Lung microvascular endothelial cell (primary cell): ENCODE measurements at places on chromosomes 5 and 9.
A peak's percentile ranks its signal among the peaks of the same experiment; 100 is the strongest.

GRCh38 chr5:77718934-77719610, 57.1 kb downstream of the TBCA start:
- DNase-seq, result no peak

GRCh38 chr9:78713614-78714405, 416.9 kb downstream of the PSAT1 start:
- no peak for DNase-seq

GRCh38 chr5:41641621-41642020, 131.2 kb upstream of the PLCXD3 start:
- peak; percentile 23 for DNase-seq

DNA sequence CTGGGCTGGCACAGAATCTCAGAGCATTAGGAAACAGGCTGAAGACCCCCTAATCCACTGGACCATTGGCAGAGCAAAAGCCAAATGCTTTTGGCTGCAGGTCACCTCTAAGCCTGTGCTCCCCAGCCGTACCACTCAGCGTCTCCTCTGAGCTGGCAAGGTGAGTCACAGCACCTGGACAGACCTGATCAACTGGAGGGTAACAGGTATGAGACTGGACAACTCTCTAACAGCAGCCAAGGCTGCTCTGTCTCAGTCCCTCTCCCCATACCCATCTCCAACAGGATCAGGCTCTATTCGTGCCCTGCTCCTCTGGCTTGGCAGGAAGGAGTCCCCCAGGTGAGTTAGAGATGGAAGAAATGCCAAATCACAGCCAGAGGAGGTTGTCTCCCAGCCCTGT, 4.7 kb downstream of the GOLGA2 start:
- DNase-seq, result no peak

GRCh38 chr9:24036459-24036858, 210.4 kb upstream of the ELAVL2 start:
- DNase-seq, result no peak

DNA sequence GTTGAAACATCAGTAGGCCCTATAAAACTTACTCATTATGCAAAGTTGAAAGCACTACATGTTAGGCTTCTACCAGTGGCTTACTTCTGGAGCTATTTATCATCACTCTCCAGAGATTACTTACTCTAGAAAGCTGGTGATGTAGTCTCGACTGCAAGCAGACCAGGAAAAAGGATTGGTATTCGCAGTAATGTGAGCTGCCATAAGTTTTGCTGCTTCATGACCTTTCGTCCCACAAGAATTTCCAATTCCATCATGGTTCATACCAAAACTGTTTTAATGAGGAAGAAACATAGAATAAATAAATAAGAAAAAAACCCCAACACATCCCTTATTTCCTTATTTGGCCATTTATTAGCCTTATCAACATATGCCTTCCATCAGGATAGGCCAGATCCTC, 181.9 kb downstream of the ADAMTS6 start:
- DNase-seq, result no peak

DNA sequence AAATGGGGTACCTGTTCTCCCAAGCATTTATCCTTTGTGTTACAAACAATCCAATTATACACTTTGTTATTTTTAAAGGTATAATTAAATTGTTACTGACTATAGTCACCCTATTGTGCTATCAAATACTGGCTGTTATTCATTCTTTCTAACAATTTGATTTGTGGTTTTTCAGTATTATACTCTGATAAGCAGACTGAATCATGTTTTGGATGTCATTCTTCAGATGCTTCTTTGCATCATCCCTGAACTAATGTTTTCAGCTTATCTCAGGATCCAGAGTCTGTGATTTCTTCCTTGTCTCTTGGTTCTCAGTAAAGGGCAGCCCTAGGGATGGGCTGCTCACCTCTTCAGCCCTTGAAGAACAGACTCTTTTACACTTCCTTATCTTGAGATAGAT, 177.8 kb upstream of the SGCD start:
- DNase-seq, result no peak

- DNase-seq, result no peak
Observed at GRCh38 chr9:120436983-120437475, 142.9 kb downstream of the CDK5RAP2 start.

DNA sequence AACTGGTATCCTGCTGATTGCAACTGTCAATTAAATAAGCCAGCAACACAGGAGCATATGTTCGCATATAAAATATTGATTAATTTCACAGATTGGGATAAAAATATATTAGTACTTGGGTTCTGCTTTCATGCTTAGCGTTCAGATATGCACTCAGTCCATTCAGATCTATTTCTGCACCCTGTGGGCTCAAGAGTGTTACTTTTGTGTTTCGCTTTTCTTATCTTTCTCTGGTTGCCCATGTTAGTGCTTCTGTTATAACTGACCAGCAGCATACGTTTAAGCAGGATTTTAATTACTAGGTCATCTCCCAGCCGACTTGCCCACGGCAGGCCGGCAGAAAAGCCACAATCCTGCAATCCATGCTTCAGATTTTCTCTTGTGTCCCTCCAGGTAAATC, 289.1 kb downstream of the EBF1 start:
- no peak for DNase-seq

DNA sequence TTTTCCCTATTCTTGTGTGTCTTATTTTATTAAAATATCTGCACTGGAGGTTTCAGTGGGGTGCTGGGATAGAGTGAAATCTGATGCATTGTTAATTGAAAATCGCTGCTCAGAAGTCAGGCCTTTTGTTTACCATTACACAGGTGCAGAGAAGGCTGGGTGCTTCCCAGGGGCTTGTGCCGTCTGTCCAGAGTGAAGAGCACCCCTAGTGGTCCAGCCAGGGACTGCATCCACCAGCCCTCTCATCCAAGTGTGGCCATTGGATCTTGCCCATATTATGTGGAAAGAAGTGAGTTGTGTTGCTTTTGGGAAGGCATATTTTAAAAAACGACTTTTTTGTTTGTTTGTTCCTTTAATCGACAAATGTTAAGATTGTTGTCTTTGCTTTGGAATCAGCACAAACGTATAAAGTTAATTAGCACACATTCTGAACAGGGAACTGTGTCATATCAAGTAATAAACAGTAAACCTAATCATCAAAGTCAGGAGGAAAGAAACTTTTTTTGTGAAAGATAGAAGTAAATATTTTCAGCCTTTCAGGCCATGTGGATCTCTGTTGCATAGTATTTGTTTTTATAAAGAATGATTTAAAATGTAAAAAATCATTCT, 315.6 kb downstream of the MTRR start:
- peak; percentile 12 for DNase-seq

DNA sequence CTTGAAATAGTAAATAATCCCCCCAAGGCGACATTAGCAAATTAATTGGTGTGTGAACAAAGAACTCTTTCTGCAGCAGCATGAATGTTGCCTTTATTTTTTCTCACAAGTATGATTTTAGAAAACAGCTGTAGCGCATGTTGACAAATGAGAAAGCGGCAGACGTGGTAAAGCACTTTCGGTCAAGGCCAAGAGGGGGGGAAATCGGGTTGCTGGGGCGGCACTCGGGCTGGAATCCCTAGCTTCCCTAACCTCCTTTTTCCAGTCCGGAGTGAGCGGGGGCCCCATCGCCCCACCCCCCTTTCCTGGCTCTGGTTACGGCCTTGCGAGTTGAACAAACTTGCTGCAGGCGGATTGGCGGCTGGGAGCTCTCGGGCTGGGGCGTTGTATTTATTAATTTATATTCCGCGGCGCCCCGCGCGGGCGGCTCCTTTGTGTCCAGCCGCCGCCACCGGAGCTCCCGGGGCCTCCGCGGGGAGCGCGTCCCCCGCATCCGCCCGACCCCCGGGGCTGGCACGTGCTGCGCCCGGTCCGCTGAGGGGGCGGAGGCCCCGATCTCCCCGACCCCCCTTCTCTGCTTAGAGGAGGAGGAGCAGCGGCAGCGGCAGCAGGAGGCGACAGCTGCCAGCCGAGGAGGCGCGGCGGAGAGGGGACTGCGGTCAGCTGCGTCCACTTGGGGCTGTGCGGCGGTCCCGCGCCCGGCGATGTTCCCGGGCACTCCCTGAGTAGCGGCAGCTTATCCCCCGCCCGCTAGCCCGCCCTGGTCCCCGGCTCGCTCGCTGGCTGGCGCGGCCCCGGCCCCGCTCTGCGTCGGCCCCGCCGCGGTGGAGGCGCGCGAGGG, at the start of gene RHOBTB3:
Gene RHOBTB3 (plus strand): TSS at position 607 of the 841 bp plus-strand sequence. CDS start 347 bp downstream, outside the sequence.
- peak; percentile 74 for DNase-seq

- DNase-seq, result no peak
Observed at GRCh38 chr5:59257488-59258400, 635.8 kb downstream of the PDE4D start.

GRCh38 chr5:133370904-133371303, 241.4 kb downstream of the FSTL4 start:
- no peak for DNase-seq

DNA sequence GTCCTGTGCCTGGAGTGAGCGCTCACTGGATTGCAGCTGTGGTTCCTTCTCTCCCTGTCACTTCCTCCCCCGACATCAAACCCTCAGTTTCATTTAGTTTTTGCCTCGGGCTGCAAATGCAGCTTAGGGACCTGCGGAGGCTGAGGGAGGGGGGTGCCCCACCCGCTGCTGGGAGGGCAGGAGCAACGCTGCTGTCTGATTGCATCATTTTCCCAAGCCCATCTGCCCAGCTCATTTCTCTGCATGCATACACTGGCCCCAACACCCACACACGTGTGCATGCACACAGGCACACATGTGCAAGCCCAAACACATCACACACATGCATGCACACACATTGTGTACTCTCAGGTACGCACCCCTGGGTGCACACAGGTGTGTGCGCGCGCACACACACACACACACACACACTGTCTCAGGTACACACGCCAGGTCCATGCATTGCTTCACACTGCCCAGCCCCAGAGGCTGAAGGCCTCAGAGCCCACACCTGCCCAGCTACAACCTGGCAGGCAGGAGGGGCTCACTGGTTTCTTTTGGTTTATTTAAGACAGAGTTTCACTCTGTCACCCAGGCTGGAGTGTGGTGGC, 3.4 kb downstream of the ASS1 start:
- no peak for DNase-seq

GRCh38 chr5:166602271-166602670, 1689.2 kb upstream of the WWC1 start:
- no peak for DNase-seq

- no peak for DNase-seq
Observed at GRCh38 chr5:41065691-41066335, 5.3 kb downstream of the MROH2B start.

DNA sequence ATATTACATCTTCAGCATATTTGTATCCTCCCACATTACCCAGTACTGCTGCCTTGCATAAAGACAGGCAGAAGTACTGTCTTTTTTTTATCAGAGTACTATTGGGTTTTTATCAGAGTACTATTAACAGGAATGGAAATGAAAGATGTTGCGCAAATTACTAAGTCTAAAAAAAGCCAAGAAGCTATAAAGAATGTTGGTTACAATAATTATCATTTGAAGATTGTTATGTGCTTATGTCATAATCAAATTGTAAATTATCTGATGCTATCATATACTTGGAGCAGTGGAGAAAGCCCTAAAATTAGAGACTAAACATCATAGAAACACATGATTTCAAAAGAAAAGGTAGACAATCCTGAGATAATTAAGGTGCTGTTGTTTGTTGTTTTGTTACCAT, 188.8 kb downstream of the CCDC192 start:
- no peak for DNase-seq

DNA sequence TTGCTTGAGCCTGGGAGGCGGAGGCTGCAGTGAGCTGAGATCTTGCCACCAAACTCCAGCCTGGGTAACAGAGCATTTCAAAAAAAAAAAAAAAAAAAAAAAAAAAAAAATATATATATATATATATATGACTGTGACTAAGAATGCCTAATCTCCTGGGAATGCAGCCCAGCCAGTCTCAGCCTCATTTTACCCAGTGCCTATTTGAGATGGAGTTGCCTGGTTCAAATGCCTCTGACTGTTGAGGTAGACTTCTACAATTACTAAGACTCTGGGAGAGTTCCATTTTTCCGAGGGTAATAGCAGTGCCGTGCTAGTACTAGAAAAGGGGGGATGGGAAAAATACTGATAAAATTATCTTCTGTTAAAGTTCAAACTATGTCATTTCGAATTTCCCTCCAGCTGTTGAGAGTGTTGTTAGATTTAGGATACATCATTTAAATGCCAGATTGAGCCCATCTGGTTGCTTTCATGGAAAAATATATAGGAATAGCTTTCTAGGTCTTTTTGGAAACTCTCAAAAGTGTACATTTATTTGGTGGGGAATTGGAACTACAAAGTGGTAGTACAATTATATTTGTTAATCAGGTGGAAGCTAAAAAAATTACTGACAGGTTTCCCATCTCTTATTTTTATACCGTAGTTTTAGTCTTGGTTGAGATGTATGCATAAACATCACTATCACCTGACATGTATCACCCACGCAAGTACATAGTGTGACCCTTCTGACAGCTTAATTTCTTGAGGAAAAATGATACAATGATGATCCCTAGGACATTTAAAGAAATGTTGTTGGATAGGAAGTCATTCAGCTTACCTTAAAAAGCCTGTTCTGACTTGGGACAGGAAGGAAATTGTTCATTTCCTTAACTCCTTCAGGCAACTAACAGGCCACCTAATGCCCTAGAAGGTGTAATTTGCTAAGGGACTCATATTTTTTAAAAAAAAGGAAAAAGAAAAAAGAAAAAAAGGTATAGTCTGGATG, 214.9 kb downstream of the ADAMTSL1 start:
- peak; percentile 49 for DNase-seq

- DNase-seq, result peak; percentile 62
Observed at GRCh38 chr5:147223948-147224791, 10.7 kb upstream of the STK32A start.

DNA sequence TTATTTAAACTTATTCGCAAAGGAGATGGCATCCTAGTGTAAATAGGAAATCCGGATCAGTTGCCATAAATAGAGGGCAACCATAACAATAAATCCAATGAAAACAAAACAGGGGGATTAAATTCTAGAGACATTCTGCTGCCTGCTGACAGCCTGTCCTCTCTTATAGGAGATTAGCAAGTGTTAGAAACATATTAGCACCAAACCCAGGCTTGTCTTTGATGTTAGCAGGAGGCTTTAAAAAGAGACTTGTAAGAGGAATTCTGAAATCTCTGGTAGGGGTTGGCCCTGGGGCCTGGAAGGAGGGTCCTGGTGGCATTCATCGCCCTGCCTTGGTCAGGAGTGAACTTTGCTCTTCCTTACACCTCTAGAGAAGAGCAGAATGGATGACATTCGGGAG, 21.6 kb downstream of the NDST1 start:
- no peak for DNase-seq

DNA sequence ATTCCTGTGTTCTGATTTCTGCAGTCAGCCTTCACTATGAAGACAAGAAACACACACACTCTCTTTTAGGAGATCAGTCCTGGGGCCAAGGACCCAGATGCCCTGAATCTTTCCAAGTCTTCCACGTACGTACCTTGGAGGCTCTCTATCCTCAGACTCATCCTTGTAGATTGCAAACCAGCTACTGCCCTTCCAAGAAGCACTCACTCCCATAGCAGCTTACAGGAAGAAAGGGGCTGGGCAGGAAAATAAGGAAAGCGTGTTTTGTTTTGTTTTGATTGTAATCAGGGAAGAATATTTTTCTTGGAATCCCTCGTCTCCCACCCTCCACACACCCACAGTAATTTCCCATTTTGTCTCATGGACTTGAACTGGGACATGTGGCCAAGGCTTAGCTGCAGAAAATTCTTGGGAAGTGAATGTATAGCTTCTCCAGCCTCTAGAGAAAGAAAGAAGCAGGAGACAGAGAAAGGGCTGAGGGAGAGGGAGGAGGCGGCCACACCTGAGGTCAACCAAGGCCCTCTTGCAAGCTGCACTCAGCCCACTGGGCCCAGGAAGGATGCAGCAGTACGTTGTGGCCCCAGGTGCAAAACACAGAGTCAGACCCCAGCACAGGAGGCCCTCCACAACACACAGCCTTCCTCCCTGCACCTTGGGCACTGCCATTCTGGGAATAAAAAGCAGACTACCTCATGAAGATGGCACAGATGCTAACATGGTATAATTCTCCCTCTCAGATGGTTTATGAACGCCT, 29.9 kb downstream of the IRX2 start:
- no peak for DNase-seq
